ENCODE measurements at places on chromosomes 1 and 21.
A peak's percentile ranks its signal among the peaks of the same experiment; 100 is the strongest.

DNA sequence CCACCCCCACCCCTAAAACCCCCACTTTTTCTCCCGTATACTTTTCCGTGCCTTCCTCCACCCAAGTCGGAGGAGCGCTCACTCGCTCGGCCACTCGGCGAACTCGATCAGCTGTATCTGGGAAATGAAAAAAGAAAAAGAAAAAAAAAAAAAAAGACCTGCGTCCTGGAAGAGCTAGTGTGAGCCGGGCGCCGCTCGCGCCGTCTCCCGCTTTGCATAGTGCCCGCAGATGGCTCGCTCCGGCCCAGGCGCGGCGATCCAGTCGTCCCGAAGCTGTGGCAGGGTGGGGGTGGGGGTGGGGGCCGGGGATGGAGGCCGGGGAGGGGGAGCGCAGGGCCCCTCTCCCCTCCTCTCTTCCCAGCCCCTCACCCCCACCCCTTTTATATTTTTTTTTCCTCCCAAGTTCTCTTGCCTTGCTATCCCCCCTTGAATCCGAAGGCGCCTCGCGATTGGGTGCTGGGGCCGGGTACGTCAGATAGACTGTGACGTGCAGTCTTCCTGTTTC, 299 bp upstream of the PROX1 start:
- DNase-seq, result no peak

GRCh38 chr1:110508028-110508940, 10.7 kb downstream of the KCNA10 start:
- no peak for DNase-seq

DNA sequence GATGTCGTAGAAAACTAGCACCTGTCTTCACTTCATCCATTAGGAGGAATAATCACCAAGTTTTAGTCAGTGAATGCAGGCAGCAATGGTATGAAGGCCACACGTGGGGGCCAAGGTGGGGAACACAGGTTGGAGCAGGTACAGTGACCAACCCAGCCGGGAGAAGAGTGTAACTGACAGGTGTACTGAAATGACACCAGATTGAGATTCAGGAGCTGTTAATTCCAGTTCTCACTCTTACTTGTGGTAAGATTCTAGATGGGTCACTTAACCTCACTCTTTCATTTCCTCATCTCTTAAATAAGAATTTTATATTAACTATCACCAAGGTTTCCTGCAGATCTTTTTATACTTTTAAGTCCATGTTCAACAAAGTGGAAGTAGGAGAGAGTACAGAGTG, 206.2 kb upstream of the PTBP2 start:
- no peak for DNase-seq

DNA sequence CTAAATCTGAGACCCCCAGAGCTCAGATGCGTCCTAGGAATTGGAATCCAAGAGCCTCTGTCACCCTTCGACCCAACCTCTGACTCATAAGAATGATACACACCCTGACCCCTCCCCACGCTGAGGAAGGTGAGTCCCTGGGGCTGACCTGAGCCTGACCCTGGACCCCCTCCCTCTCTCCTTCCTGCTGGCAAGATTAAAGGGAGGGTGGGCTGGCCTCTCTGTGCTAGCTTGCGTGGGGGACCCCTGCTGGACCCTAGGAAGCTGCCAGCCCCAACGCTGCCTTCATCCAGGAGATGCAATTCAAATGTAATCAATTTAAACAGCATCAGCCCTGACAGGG, 627 bp downstream of the PLEKHA6 start:
- no peak for DNase-seq

DNA sequence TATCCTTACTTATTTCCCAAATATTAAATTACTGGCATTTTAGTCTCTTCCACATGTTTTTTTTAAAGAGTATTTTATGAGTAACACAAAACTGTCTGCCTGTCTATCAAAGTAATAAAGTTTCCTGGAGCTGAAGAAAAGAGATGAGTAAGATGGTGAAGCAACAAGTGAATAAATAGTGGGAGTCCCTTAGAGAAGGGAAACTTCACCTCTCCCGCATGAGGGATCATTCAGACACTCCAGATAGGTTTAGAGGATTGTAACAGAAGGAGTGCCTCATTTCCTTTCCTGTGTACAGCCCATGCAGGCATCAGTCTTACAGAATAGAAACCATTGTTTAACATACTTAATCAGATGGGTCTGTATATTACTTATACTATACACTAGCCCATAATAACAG, 205.7 kb downstream of the USP25 start:
- DNase-seq, result no peak

DNA sequence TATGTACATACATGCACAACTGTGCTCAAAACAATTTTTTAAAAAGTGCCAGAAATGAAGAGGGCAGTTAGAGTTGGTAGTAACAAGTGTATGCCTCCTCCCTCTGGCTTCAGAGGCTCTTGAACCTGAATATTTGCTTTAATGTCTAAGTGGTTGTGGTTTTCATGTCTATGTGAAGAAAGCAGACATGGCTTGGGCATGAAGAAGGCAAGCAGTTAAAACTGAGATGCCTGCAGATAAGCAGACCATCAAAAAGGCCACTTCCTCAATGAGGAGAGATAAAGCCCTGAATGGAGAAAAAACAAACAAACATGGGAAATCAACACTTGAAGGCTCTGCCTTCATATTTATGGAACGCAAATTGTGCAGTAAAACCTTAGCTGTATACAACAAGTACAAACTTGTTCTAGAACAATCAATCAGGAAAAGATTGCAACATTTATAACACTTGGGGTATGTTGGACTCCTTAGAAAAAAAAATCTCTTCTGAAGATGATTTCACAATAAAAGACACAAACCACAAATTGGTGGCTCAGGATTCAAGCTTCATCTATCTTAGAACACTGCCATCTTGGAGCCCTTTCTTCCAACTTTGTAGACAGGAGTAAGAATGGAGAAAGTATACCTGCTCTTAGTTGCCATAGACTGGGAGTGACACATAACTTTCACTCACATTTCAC, 52.7 kb upstream of the PLA2G4A start:
- no peak for DNase-seq

DNA sequence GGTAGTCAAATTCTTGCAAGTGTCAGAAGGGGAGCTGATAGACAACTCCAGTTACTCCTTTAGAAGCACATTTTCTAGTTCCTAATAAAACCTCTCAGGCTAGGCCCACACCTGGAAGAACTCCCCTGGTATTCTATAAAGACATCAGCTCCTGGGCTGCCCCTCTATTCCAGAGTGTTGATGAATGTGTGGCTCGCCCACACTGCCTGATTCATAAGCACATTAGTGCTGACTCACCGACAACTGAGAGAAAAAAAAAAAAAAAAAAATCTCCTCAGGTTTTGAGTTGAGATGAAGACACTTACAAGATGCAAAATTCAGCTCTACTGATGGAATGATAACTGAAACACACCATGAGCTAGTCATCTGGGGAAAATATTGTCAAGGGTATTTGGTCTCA, 188.1 kb downstream of the TNR start:
- DNase-seq, result no peak

- peak; percentile 75 for DNase-seq
Measured at GRCh38 chr1:25484096-25484495, 53.4 kb downstream of the MACO1 start.

GRCh38 chr1:20266642-20267041, 24.0 kb upstream of the VWA5B1 start:
- DNase-seq, result no peak

DNA sequence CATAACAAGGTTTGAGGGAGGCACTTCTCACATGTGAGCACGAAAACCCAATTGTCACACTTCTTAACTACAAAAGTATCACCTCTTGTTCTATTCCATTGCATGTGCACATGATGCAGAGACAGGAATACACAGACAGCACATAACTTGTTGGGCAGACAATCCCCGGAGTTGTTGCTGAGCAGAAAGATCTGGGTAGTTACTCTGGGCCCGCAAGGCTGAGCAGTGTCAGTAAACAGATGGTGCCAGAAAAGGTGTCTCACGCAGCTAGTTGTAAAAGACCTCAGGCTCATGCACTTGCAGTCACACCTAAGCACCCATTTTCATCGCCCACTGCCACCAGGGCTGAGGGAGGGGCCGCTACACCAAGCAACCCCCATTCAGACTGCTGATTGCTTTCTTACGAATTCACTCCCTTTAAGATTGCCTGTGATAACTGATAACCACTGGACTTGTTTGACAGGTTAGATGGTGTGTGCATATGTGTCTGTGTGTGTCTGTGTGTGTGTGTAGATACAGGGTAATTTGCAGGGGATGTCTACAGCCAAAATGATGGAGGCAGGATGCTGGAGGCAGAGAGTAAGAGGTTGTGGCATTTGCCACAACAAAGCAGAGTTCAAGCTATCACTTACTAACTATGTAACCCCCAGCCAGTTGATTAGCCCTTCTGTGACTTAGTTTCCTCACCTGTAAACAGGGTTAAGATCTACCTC, 4.2 kb downstream of the LGR6 start:
- no peak for DNase-seq

DNA sequence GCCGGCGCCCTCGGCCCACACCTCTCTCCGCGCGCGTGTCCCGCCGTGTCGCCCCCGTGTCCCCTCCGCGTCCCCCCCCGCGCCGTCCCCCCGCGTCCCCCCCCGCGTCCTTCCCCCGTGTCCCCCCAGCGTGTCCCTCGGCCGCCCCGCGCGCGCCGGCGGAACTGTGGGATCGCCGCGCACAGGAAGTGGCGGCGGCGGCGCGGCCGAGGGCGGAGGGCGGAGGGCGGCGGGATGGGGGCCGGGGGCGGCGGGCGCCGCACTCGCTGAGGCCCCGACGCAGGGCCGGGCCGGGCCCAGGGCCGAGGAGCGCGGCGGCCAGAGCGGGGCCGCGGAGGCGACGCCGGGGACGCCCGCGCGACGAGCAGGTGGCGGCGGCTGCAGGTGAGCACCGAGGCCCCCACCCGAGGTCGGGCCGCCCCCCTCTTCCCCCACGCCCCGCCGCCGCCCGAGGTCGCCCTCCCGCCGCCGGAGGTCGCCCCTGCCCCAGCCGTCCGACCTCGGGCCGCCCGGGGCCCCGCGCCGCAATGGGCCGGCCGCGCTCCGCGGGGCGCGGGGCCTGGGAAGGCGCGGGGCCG, at the start of gene AGPAT3:
AGPAT3 (plus strand) TSS at position 262 of the 578 bp plus-strand sequence. CDS start 94,459 bp downstream, outside the sequence.
- DNase-seq, result no peak

DNA sequence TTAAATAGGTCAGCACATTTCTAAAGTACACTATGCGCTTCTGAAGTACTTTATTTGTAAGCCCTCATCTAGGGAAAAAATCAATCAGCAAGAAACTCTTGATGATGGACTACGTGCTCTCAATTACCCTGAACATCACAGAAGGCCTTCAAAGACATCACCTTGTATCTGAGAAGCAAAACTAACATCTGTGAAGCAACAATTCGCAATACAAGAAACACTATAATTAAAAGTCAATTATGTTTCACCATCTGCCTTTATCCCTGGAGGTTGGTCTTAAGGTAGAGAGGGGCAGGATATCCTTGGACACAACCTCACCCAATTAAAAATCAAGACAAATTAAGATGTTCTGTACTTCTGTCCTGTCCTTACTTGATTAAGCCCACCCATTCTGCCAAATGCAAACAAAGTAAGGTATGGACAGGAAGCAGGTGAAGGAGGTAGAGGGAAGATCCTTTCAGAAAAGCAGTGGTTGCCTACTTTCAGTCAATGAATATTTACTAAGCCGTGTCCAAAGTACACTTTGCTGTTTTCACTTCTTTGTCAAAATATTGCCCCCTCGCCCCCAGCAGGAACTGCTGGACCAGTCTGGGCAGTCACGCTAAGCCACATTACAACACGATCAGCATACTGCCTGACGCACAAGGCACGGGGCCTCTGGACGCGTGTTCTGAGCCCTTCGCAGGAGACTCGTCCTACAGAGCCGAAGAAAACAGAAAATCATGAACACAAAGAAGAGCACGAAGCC, 887 bp downstream of the SLC19A2 start:
- no peak for DNase-seq

- no peak for DNase-seq
Measured at GRCh38 chr1:234702342-234703000, 92.5 kb upstream of the IRF2BP2 start.

- no peak for DNase-seq
Measured at GRCh38 chr1:85862456-85862855, 154.2 kb upstream of the ZNHIT6 start.

DNA sequence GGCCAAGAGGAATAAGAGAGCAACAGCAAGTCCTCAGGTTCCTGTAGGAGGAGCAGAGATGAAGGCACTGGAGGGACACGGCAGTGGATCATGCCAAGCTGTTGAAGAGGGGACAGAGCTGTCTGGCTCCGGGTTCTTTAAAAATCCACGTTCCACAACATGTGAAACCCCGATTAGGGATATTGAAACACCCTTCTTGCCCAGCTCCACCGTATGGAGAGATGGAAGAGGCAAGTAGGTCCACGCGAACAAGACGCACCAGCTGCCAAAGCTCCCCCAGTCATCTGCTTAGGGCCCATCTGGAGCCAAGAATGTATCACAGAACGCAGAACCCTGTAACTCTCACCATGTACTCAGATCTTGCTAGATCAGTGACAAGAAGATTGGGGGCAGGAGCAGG, 3.9 kb downstream of the C1orf198 start:
- DNase-seq, result no peak

DNA sequence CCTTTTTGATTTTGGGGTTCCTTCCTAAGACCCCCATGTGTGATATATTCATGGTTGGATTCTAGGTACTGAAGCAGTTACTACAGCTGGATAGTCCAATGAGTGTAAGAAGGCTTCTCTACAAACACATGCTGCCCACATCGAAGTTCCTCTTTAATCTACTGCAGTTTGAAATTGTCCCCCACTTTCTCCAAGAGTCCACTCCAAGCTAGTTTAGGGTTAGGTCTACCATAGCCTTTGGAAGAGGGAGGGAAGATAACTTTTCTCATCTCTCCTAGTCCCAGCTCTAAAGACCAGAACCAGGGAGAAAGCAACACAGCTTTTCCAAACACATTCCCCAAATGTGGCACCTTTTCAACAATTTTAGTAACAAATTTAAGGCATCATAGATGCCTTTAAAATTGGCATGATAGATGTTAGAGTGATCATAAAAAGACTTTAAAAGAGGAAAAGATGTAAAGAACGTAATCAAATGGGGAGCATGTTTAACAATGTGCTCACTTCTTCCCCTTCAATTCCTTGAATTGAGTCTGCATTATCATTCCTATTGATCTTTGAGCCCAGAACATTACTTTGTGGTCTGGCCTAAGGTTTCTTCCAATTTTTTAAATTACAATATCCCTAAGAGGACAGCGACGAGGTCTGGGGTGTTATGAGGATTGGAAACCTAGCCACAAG, 1.0 kb upstream of the EXO1 start:
- no peak for DNase-seq

DNA sequence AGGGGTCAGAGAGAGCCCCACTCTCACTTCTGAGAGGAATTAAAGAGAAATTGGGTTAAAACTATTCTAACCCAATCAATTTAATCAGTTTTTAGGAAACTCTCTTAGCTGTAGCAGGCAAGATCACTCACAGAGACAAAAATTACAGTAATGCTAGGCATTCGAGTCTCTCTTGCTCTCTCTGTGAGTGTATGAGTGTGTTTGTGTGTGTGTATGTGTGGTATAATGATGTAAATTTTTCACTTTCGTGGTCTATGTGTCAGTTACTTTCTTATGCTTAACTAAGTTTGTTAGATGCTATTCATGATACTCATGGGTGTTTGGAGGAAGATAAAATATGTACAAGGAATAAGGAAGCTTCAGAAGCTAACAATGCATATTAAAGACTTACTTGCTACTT, 131.3 kb downstream of the FASLG start:
- no peak for DNase-seq

All from LNCaP clone FGC (cell line).